ENCODE measurements at places on chromosomes 2 and 18.

DNA sequence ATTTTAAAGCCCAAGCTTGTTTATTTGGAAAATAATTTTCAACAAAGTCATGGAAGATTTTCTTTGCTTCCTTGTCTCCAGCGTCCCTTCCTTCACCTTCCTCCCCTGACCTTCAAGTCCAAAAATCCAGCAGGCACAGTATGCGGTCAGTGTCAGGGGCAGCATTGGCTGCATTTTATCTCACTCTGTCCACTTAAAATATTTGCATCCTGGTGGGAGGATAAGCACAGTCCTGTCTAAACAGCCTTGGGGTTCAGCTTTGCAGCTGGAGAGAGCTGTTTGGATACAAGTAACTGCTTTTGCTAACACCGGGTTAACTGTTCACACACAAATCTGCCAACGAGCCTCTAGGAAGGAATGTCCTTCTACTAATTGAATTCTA, 318.1 kb downstream of the PDE11A start:
- DNase-seq = no peak

DNA sequence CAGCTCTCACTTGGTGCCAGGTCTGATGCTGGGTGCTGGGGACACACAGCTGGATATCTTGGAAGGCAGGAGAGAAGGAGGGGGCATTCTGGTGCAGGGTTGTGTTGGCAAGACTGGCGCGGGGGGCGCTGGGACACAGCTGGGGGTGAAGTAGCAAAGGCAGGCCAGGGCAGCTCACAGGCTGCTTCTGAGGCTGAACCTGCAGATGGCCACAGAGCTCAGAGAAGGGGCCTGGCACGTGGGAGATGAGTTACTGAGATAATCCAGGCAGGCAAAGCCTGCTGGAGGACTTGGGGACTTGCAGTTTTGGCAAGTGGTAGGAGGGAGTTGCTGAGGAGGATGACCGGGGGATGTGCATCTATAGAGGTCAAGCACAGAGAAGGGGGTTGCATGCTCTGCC, 16.2 kb upstream of the DGKD start:
- DNase-seq = no peak

DNA sequence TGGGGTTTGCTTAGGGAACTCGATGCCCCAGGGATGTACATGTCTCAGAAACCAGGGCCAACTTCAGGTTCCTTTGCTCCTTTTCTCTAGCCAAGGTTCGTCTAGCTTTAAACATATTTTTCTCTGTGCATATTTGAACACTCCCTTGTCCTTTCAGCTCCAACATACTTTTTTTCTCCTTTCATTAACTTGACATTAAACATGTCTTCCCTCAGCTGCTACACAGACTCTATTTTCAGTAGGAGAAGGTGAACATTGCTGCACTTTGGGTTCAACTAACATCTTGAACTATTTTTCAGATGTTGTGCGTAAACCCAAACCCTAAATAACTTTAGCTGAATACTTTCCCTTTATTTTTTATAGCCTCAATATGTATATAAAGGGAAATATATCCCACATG, 212.9 kb downstream of the MTX2 start:
- no peak for DNase-seq

GRCh38 chr18:74351354-74351753, 35.7 kb downstream of the C18orf63 start:
- peak; percentile 31 for DNase-seq

GRCh38 chr2:237201461-237202287, 116.0 kb downstream of the COPS8 start:
- DNase-seq = no peak

- peak; percentile 49 for DNase-seq
Observed at GRCh38 chr18:8800445-8800844, 95.1 kb downstream of the MTCL1 start.

GRCh38 chr2:229154381-229154780, 116.7 kb downstream of the PID1 start:
- no peak for DNase-seq

GRCh38 chr2:211494085-211494484, 937.7 kb downstream of the CPS1 start:
- DNase-seq = no peak

DNA sequence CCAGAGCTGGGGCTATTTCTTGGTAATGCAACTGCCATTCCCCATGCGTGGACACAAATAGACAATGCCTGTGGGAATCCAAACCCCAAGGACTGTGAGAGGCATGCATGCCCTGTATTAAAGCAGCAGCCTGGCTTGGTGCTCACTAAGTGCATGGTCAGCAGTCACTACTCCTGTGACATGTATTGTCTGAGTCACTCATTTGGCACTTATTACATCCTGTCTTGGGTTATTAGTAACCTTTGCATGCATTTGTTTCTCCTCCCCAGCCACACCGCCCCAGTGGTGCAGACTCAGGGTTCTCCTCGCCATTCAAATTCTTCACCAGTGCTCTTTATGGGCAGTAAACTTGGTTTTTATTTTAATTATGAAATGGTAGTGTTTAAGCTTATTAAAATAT, 30.2 kb downstream of the PRKCE start:
- peak; percentile 63 for DNase-seq

GRCh38 chr2:36902385-36903120, 63.8 kb downstream of the STRN start:
- no peak for DNase-seq

DNA sequence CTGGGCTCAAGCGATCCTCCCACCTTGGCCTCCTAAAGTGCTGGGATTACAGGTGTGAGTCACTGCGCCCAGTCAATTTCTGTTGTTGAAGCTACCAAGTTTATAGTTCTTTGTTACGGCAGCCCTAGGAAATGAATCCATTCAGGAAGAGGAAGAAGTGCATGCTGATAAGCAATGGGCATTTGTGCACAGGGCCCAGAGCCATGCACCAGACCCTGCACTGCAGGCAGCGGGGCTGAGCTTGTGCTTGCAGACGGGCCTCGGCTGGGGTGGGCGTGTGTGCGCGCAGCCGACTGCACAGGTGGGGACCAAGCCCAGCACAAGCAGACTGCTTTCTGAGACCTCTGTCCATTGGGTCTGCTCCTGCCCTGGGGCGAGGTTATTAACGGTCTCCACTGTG, 144.6 kb downstream of the CABLES1 start:
- DNase-seq = no peak

DNA sequence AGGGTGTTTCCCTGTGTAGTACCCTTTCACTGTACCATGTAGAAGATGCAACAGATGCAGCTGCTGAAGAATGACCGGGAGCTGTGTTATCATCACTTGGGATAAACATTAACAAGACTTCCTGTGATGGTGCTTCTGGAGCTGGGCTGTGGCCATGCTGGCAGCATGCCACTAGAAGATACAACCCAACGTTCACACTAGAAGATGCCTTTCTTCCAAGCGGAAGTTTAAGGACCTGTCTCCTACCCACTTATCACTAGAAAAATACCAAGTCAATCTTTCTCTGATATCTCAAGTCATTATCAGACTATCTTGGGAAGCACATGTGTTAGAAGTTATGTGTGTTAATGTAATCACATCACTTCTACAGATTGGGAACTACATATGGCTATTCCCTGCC, 953.5 kb downstream of the CNTNAP5 start:
- no peak for DNase-seq

DNA sequence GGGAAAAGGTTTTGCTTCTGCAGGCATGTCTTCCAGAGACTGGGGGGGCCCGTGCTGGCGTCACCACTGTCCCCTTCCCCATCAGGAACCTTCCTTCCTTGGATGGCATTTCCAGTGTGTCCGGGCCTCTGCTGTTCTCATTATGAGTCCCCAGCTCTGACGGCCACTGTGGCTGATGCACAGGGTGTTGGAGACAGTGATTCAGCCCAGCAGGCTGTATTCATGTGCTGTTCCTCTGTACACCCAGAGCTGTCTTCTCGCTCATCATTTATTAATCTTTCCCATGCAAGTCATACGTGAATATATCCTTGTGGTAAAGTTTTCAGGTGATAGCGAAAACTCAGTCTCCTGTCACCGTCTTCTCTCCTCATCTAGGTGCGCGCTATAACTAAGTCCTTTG, 57.7 kb downstream of the ASAP2 start:
- DNase-seq = no peak

DNA sequence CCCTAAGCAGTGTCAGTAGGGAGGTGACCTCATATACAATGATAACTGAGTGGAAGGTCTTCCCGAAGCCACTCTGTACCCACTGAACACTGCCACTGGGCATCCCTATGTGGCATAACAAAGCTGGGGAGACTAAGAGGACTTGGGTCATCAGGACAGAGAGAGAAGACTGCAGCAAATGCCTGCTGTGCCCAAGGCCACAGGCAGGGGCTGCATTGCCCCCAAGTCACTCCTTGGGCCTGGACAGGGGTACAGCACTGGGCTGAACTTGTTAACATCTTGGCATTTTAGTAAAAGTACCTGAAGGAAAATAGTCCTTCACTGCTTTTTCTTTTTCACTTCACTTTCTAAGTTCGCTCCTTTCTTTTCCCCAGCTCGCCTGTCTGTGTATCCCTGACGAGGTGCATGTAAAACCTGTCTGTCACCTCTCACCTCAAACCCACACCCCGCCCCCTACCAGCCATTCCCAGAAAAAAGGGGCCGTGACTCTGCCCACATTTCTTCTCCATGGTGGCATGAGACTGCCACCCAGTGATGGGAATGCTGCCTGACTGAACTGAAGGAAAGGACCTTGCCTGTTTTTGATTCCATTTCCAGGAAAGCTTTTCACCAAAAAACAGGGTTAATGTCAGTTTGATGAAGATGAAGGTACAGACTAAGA, 62.9 kb downstream of the MTHFD2 start:
- DNase-seq = no peak

DNA sequence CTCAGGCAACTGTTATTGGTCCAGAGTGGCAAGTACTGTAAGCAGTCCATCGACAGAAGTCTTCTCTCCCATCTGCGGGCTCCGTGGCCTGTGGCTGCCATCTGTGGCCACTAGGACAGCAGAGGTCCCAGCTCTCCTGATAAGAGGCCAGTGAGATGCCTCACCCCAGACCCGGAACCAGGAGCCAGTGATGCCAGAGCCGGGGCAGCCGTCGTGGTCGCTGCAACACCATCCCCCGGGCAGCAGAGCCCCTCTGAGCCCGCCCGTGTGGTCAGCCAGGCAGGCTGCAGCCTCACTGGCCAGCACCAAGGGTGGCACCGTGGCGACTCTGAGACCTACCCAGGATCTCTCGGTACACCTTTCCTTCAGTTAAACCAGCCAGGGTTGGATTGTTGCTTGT, 8.7 kb downstream of the GPR148 start:
- no peak for DNase-seq

DNA sequence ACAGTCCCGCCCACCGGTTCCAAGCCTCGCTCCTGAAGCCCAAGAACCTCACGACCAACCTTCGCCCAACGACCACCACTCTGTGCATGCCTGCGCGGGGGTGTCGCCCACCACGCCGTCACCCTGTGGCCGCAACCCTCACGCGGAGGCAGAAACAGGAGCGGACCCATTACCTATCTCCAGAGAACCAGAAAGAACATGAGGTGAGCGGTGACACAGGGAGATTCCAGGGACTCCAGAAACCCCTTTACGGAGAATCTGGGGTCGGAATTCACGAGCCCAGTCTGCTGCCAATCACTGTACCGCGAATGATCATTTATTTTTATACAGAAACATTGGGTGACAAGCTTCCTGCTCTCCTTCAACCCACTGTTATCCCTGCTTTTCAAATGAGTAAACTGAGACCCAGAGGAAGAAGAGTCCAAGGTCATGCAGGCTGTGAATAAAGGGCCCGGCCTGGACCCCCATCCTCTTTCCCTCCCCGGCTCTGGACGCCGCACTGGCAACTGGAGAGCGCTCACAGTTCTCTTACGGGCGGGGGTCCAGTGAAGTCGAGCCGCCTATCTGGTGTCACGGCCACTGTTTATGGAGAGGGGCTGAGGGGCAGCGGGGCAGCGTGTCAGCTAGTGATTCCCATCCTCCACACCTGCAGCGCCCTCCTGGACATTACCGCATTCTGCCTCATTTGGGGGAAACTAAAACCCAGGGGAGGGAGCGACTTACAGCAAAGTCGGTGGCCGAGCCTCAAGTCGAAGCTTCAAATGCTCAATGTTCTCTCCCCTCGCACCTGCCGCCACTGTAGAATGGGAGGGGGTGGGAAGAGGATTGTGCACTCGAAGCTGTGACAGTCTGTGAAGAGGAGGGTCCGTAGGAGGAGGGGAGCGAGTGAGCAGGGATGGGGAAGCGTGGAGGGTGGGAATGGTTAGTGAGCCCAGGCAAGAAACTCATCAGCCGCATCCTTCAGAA, 723 bp upstream of the SLC30A3 start:
- DNase-seq = no peak
